ENCODE measurements at places on chromosomes 5 and 9.

GRCh38 chr5:142548739-142549275 is 137.1 kb downstream of the FGF1 start:
- DNase-seq = peak; percentile 94

DNA sequence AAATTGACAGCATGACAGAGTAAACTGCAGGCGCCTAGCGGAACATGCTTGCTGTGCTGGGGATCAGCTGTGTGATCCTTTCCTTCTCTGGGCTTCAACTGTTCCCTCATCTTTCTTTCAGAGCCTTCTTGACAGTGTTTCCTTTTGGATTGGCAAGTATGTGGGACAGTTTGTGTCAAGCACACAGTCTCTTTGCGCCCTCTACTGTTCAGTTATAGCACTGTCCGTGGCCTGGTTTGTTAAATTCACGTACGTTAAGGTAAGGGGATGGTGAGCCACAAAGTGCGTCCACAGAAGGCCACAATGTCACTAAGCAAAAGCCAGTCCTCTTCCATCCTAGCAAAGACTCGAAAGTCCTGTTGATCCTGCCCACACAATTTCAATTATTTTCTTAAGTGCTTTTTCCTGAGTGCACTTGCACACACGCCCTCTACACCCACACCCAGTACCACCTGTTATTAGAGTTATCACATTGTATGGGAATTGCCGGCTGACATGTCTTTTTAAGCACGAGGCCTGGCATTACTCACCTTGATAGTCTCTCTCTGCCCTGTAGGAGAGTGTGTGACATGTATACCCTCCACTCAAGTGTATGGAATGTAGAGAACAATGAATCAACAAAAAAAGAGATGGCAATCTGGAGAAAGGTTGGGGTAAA is 22.5 kb upstream of the PTPN3 start:
- DNase-seq = peak; percentile 18

GRCh38 chr9:133199648-133200321 is 9.3 kb downstream of the OBP2B start:
- DNase-seq = no peak

DNA sequence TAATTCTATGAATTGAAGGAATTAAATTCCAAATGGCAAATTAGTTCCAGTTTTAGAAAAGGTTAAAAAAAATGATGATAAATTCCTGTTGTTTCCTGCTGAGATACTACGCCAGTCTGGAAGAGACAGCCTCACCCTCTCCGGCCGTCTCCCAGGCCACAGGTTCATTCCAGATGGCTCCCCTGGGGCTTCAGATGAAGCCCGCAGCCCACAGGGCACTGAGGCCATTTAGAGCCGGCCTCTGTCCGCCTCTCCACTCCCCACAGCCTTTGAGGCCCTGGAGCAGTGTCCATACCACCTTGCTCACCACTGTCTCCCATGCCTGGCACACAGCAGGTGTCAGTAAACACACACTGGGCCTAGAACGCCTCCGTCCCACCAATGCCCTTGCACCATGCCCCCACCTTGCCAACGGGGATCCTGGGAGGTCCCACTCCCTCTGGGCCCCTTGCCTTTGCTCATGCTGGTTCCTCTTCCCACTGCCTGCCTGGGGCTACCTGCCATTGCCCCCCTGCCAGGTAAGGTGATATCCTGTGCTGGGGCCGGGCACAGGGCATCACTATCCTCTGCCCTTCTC is 26.1 kb downstream of the GFPT2 start:
- DNase-seq = no peak

- no peak for DNase-seq
Measured at GRCh38 chr9:72597181-72597517, 75.7 kb downstream of the TMC1 start.

- DNase-seq = no peak
Measured at GRCh38 chr5:2509527-2509926, 241.9 kb downstream of the IRX2 start.

DNA sequence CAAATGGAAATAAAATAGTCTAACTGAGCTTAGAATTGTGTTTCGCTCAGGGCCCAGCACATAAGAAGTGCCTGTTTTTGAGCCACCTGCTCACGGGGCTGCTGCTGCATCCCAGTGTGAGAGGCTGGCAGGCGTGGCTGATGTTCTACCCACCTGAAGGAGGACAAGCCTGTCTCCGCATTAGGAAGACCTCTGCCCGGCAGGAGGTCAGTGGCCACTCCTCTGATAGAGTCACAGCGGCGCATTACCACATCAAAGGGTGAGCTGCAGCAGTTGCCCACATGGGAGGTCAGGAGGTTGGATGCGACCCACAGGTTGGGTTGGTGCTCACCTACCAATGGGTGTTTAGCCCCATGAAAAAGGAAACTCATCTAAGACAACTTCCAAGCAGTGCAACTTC is 3.7 kb upstream of the SLC6A7 start:
- no peak for DNase-seq

DNA sequence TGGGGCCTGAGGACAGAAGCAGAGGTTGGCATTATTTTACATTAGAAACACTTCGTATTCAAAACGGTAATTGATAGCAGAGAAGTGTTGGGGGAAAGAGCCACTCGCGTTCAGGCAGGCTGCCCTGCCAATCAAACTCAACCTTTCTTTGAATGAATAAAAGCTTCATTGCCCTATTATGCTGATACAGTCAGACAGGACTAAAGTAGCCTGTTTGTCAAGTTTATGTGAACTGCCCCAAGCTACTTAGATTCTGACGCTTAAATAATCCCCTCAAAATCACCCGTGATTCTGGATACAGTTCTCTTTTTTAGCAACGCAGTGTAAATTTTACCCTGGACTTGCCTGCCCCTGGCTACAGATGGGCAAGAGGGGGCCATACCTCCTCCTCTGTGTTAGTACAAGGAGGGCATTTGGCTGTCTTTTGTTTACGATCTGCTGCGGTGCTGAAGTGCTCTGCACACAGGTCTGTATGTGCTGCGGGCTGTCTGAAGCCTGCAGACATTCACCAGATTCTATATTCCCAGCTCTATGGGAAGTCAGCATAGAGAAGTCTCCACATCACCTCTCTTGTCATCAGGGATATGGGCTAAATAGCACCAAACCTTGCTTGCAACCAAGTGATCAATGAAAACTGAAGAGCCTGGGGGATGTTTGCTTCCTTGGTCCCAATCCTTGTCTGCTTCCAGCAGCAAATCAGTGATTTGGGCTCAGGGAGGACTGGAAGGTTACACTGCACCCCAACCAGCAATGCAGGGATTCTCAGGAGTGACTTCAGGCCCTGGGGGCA is 218.4 kb downstream of the EBF1 start:
- DNase-seq = no peak

- DNase-seq = no peak
Measured at GRCh38 chr9:89771205-89771604, 166.4 kb downstream of the GADD45G start.

GRCh38 chr9:107174441-107174840 is 108.6 kb upstream of the RAD23B start:
- no peak for DNase-seq

- DNase-seq = no peak
Measured at GRCh38 chr5:178204935-178205748, 809 bp downstream of the HNRNPAB start.

DNA sequence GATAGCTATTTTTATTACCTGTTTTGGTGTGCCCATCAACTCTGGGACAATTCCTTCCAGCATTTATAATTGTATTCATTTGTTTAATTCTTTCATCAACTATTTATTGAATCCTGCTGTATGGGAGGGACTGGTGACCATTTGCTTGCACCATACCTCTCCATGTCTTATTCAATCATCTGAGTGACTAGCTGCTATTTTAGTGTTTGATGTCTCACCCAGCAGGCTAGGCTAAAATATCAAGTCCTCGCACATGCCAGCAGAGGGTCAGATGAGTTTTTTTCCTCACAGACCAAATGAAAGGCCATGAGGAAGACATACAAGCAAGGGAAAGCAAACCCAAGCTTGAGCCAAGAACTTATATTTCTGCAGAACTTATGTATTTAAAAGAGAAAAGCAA is 63.9 kb downstream of the CETN3 start:
- DNase-seq = no peak

GRCh38 chr5:69531406-69531801 is 28.6 kb upstream of the GTF2H2C start:
- no peak for DNase-seq

- peak; percentile 14 for DNase-seq
Measured at GRCh38 chr5:62029303-62029702, 276.7 kb upstream of the KIF2A start.
